Hepatocyte (in vitro differentiated cells): ENCODE measurements at places on chromosomes 13 and 19.

- DNase-seq = no peak
- H3K27ac ChIP-seq = peak overlapping the region; percentile 92
Observed at GRCh38 chr13:46553521-46553885, 533 bp downstream of the LRCH1 start.

GRCh38 chr19:35666251-35666913, at the start of gene UPK1A:
TSS of gene UPK1A (plus strand) at chr19:35666517. CDS start at chr19:35666813, 296 bp downstream.
- no peak for DNase-seq
- H3K36me3 ChIP-seq = no peaks in the 10 kb centered on the region
- no peaks in the 10 kb centered on the region for H3K4me1 ChIP-seq
- H3K27ac ChIP-seq = no peak within 1 kb of the TSS
- H3K4me3 ChIP-seq = no peak within 1 kb of the TSS

DNA sequence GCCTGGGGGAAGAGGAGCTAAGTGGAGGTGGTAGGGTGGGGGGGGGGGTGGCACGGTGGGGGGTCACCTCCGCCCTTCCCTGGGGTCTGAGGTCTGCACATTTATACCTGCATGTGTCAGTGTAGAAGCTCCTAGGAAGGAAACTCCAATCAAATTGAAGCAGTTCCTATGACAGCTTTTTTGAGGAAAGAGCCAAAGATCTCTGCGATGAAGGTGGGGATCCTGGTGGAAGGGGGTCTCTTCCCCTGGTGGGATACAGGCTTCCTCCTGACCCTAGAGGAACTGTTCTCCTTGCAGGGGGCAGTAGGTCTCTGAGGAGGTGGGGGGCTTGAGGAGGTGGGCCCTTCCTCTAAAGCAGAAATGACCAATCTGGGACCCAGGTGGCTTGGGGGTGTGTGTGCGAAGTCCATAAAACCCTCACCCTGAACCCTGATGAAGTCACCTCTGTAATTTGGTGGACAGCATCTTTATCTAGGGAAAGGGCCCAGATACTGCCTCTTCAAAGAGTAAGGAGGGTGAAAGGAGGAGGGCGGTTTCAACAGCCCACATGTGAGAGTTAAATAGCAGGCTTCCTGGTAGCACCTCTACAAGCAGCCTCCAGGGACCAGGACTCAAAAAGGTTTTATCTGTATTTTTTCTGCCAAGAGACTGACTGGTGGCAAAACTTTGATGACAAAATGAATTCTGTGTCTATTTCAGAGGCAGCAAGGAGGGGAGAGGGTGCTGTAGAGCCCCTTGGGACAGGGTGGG, 12.9 kb downstream of the RANBP3 start:
- no peaks in the 10 kb centered on the region for H3K36me3 ChIP-seq
- no peak for DNase-seq
- no peak overlapping the region for H3K4me3 ChIP-seq
- peak overlapping the region; percentile 71 for H3K27ac ChIP-seq

DNA sequence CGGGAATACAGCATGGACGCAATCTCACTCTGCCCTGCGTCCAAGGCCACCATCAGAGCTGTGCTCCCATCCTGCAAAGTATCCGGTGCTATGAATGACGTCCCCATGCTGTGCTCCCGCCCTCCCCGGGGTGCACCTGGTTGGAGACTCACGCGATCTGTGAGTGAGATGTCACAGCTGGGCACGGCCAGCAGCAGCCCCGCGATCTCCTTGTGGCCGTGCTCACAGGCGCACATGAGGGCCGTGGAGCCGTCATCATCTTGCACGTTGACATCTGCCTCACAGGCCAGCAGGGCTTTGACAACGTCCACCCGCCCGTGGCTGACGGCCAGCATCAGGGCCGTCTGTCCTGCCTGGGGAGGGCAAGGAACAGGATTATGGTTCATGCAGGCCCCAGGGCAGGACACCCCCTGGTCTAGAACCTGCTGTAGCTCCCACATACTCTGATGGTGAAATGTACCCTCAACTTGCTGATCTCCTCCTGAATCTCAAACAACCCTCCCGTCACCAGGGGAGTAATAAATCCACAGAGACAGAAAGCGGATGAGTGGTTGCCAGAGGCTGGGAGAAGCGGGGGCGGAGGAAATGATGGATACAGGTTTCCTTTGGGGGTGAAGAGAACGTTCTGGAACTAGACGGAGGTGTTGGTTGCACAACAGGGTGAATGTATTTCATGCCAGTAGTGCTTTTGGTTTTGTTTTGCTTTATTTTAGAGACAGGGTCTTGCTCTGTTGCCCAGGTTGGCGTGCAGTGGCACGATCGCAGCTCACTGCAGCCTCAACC, 14.5 kb upstream of the SPC24 start:
- H3K36me3 ChIP-seq = no peaks in the 10 kb centered on the region
- H3K4me3 ChIP-seq = no peak overlapping the region
- DNase-seq = no peak
- H3K4me1 ChIP-seq = peaks cover 6% of the 10 kb centered on the region
- no peaks in the 10 kb centered on the region for H3K27me3 ChIP-seq
- no peak overlapping the region for H3K27ac ChIP-seq

DNA sequence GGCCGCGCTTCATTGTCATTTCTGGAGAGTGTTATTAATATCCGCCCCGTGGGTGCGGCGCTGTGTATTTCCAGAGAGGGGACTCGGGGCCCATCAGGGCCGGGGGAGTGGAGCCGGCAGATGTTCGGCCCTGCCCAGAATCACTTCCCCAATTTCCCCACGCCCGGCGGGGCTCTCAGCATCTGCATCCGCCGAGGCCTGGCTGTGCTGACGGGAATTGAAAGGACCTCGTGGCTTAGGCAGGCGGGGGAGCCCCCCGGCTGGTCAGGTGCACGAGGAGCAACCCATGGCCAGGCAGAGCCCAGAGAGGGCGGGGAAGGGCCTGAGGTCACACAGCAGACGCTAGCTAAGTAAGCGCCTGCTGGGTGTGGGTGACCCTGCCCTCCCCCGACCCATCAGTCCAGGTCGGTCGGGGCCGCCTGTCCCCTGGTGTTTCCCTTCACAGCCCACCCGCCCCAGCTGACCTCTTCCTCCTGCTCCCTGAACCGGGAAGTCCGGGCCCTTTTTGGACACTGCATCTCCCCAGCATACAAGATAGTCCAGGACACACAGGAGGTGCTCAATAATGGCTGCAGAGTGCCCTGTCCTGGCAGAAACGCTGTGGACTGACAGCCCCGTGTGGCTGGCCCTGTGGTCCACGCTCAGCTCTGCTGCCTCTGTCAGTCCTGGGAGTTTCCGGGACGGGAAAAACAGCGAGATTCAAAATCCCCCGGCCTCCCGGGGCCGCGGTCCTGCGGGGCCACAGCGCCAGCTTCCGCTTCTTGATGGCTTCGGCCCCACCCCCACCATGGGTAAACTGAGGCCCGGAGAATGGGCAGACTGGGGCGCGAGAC, 22.1 kb downstream of the ARID3A start:
- no peak overlapping the region for H3K4me3 ChIP-seq
- H3K36me3 ChIP-seq = no peaks in the 10 kb centered on the region
- DNase-seq = peak; percentile 10
- H3K27ac ChIP-seq = peak overlapping the region; percentile 78
- H3K27me3 ChIP-seq = no peaks in the 10 kb centered on the region

DNA sequence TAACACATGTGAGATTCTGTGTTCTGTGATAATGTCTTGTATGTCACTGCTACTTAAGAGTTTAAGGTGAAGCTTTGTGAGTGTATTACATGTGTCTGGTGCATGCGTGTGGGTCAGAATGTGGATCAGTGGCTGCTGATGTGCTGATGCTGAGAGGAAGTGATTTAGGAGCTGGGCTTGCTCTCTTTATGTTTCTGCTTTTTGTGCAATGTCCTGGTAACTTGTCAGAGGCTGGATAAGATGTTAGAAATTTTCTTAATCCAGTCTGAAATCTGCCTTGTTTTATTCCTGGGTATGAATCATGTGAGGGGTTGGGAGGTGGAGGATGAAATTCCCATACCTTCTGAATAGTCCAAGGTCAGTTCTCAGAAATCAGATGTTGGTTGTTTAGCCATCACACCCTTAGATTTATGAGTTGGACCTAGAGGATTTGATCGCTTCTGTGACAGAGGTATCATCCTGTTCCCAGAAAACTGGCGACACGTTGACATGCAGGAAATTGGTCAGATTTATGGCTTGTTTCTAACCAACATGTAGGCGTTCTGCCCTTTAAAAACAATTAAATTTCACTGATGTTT, 24.5 kb upstream of the CXCL17 start:
- DNase-seq = no peak
- H3K4me1 ChIP-seq = peaks cover 17% of the 10 kb centered on the region

DNA sequence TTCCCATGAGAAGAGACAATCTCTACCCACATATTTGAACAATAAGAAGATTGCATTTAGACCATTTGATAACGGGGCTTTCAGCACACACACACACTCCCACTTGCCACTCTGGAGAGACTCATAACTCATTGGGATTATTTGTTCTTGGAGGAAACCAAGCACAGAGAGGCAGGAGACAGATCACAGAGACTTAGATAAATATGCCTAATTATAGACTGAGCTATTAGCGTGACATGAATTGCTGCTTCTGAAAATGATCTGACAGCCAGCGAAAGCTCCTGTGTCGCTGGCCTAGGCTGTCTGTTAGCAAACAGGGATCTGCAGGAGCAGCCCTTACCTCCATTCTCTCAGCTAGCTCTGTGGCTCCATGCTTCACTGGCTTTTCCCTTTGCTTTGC, 111.4 kb downstream of the CCNA1 start:
- no peak overlapping the region for H3K4me3 ChIP-seq
- DNase-seq = no peak
- no peak overlapping the region for H3K27ac ChIP-seq
- no peaks in the 10 kb centered on the region for H3K36me3 ChIP-seq
- no peaks in the 10 kb centered on the region for H3K4me1 ChIP-seq

GRCh38 chr13:93732186-93732585, 505.6 kb downstream of the GPC6 start:
- no peak overlapping the region for H3K27ac ChIP-seq
- H3K27me3 ChIP-seq = no peaks in the 10 kb centered on the region
- no peak overlapping the region for H3K4me3 ChIP-seq
- DNase-seq = no peak

GRCh38 chr13:98252931-98253470, 75.9 kb upstream of the RNF113B start:
- DNase-seq = peak; percentile 38
- no peaks in the 10 kb centered on the region for H3K36me3 ChIP-seq
- H3K4me1 ChIP-seq = peaks cover 23% of the 10 kb centered on the region
- H3K27me3 ChIP-seq = no peaks in the 10 kb centered on the region
- H3K27ac ChIP-seq = peak overlapping the region; percentile 69

GRCh38 chr13:42788601-42789000, 7.2 kb downstream of the FAM216B start:
- no peak overlapping the region for H3K4me3 ChIP-seq
- H3K27ac ChIP-seq = no peak overlapping the region
- H3K27me3 ChIP-seq = no peaks in the 10 kb centered on the region
- no peaks in the 10 kb centered on the region for H3K36me3 ChIP-seq

- no peak overlapping the region for H3K27ac ChIP-seq
- DNase-seq = no peak
- no peaks in the 10 kb centered on the region for H3K36me3 ChIP-seq
- H3K27me3 ChIP-seq = no peaks in the 10 kb centered on the region
- H3K4me3 ChIP-seq = no peak overlapping the region
- no peaks in the 10 kb centered on the region for H3K4me1 ChIP-seq
Observed at GRCh38 chr13:31311921-31312320, 112.1 kb downstream of the B3GLCT start.

DNA sequence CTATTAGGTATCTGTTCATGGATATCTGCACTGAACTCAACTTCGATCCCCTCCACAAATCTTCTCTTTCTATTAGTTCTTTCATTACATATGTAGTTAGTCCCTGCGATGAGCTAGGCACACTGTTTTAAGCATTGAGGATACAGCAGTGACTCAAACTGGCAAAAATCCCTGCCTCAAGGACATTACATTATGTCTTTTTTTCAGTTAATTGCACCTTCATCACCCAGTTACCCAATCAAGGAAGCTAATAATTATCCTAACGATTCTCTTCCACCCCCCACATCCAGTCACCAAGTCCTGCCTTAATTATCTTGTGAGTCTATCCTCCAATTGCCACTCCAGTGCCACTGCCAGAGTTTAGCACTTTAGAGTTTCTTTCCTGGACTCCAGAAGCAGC, 89.3 kb downstream of the C13orf42 start:
- no peaks in the 10 kb centered on the region for H3K36me3 ChIP-seq
- no peak overlapping the region for H3K27ac ChIP-seq
- H3K4me1 ChIP-seq = no peaks in the 10 kb centered on the region
- H3K27me3 ChIP-seq = no peaks in the 10 kb centered on the region

DNA sequence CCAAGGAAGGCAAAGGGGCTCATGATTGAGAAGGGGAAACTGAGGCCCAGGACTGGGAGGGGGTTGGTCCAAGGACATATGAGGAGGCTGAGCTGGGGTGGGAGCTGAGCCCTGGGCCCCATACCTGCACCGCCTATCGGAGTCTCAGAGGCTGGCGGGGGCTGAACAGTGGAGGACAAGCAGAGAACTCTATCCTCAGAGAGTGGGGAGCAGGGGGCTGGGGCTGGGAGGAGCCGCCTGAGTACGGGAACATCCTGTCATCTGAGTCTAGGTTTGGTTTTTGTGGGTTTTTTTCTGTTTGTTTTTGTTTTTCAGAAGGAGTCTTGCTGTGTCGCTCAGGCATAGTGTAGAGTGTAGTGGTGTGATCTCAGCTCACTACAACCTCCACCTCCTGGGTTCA, 6.2 kb downstream of the ARRDC2 start:
- H3K4me3 ChIP-seq = no peak overlapping the region
- no peaks in the 10 kb centered on the region for H3K4me1 ChIP-seq
- H3K27ac ChIP-seq = no peak overlapping the region
- no peaks in the 10 kb centered on the region for H3K36me3 ChIP-seq

DNA sequence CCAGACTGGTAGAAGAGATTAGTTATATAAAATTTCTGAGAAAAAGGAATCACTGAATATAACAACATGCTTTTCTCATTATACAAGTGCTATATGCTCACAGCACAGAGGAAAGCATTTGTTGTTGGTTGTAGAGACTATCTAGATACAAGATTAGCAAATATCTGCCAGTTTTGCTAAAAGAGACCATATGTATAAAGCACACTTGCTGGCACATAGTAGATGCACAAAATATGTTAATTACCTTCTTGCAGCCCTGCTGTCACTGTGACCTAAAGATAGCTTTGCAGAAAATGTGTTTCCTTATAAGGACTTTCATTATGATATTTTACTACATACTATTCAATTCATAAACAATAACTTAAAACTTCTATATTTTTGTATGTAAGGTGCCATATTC, 755.1 kb downstream of the PCDH9 start:
- H3K4me1 ChIP-seq = no peaks in the 10 kb centered on the region
- H3K27me3 ChIP-seq = no peaks in the 10 kb centered on the region
- no peaks in the 10 kb centered on the region for H3K36me3 ChIP-seq
- H3K27ac ChIP-seq = no peak overlapping the region

- H3K36me3 ChIP-seq = no peaks in the 10 kb centered on the region
- no peaks in the 10 kb centered on the region for H3K4me1 ChIP-seq
- no peaks in the 10 kb centered on the region for H3K27me3 ChIP-seq
Observed at GRCh38 chr13:58048670-58049069, 417.1 kb downstream of the PCDH17 start.

GRCh38 chr19:49676136-49676783, 811 bp upstream of the PRMT1 start:
- peak overlapping the region; percentile 24 for H3K4me3 ChIP-seq
- peaks cover 19% of the 10 kb centered on the region for H3K4me1 ChIP-seq
- no peaks in the 10 kb centered on the region for H3K36me3 ChIP-seq
- H3K27ac ChIP-seq = peak overlapping the region; percentile 92

GRCh38 chr19:35780717-35781116, 5.4 kb downstream of the ARHGAP33 start:
- no peaks in the 10 kb centered on the region for H3K36me3 ChIP-seq
- no peaks in the 10 kb centered on the region for H3K27me3 ChIP-seq
- DNase-seq = no peak
- H3K27ac ChIP-seq = no peak overlapping the region
- peaks cover 10% of the 10 kb centered on the region for H3K4me1 ChIP-seq
